Activated T-helper 1 cell treated with anti-CD3 and anti-CD28 coated beads, Interleukin-2, amount 50 U/mL, for 16 hours (primary cell): ENCODE measurements at places on chromosomes 2 and 18.

GRCh38 chr2:189393440-189394111 lies 47.7 kb upstream of the WDR75 start:
- no peak for DNase-seq

DNA sequence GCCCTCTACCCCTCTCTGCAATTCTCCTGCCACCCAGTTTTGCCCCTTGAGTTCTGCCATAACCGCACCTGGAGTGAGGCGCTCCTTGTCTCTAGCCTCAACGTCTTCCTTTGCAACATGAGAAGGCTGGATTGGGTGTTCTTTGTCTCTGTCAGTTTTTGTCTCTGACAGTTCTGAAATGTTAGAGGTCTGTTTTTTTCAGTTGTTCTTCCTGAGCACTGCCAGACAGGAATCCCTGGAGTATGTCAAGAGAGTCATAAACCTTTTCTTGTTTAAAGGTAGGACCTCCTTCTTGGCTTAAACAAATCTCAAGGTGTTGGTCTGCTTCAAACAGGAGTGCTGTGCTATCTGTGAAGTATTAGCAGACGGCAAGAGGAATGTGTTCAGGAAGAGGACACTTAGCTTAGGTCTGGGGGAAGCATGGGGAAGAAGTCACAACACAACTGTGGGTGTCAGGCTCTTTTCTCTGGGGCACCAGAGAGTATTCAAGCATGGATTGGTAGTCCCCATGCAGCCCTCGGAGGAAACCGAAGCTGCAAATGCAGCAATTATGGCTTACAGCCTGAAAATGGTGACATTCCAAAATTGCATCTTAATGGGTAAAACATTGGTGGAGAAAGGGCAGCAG lies 32.3 kb downstream of the AFF3 start:
- no peak for DNase-seq

DNA sequence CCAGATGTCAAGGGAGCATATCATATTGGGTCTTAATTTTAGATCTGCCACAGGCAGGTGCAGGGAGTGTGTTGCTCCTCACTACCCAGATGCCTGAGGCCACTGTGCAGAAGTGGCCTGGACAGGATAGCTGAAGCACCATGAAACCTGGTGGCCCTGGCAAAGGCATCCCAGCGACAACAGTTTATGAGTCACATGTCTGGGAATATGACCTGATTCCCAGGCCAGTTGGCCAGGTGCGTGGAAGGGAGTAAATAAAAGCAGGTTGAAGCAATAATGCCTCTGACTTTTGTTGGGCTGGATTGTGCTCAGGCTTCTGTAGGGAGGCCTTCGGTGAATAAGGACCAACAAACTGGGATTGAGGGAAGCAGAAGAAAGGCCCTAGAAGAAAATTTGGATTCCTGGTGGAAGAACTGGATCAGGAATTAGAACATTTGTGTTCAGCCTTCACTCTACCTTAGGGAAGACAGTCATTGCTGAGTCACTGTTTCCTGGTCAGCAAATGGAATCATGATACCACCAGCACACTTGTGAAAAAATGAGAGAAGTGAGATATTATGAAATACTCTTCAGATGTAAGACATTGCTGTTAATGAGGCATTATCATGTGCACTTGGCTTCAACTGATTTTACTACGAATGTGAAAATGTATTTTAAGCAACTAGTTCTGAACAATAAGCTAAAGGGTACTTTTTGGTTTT lies 78.4 kb upstream of the ZNF516 start:
- DNase-seq = no peak

- DNase-seq = no peak
Observed at GRCh38 chr2:25409468-25409867, 67.7 kb upstream of the DNMT3A start.

GRCh38 chr2:213125646-213126347 lies 25.6 kb downstream of the IKZF2 start:
- no peak for DNase-seq

- DNase-seq = no peak
Observed at GRCh38 chr18:45850021-45850420, 24.5 kb downstream of the SIGLEC15 start.
